ENCODE measurements at places on chromosomes 7 and 10.

DNA sequence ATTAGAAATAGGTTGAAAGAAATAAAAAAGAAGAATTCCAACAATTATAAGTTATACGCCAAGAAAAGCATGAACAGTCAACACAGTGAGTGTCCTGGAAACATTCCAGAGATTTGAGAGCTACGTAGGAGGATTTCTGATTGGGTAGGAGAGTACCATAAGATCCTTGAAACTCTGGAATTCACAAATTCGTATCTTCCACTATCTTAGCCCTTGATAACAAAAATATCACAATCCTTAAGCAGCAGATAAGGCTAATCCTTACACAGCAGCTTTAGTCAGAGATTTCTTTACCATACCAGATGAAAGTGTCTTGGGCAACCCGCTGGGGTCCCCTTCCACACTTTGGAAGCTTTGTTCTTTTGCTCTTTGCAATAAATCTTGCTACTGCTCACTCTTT is 8.2 kb downstream of the TPK1 start:
- peak; percentile 98 for DNase-seq

DNA sequence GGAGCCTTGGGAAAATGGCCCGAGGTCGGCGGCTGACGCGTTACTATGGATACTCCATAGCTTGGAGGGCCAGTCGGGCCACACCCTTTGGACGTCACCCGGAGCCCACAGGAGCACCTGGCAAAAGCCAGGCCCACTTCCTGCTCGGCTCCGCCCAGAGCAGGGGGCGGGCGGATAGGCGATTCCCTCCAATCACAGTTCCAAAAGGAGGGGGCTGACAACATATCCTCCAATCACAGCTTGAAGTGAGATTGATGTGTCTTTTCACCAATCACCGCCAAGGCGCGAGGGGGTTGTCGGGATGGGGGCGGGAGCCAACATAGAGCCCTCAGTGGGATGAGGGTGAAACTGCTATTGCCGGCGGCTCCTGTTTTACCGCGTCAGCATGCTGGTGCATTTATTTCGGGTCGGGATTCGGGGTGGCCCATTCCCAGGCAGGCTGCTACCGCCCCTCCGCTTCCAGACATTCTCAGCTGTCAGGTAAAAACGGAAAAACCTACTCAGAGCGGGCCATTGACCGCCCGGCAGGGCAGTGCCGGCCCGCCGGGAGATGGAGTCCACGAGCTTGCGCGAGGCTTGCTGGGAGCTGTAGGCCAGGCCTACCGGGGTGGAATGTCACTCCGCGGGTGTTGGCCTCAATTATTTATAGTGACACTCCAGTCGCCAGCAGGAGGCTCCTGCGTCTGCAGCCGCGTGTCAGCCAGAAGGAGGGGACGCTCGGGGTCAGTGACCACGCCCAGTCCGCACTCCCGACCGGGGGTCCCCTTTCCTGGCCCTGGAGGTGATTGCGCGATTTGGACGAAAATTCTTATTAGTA is at the start of gene ABCB8:
TSS of gene ABCB8 (plus strand) at position 320 of the 817 bp plus-strand sequence. CDS start at position 386, 66 bp downstream.
- DNase-seq: peak; percentile 99

DNA sequence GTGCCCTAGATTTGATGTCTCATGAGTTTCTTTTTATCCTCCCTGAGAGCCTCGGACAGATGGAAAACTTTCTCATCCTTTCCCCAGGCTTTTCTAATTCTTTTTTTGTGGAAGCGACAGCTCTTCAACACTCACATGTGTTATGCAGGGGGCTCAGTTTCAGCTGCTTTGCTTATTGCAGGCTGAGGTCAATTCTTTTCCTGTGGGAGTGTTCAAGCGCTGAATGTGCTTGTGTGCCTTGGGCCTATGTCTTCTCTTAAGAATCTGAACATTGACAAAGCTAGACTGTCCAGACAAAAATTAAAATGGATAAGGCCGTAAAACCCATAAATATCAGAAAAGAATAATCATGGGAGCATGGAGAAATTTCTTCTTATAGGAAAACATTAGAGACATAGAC is 125.2 kb upstream of the STEAP4 start:
- DNase-seq: no peak

DNA sequence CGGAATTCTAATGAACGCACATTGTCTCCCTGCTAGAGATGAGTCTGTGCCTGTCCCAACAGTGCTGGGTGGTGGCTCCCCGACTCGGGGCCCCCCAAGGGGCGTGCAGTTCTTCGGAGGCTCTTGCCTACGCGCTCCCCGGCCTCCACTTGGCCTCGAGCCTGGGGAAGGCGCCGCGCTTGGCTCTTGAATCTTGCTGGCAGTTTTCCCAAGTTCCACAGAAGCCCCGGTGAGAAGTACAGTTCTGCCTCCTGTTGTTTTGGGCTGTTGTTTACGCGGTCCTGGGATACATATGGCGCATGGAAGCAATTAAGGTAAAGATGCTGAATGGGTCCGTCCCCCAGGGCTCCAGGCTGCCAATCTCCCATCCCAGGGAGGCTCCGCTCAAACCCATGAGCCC is 32.6 kb upstream of the UNCX start:
- peak; percentile 14 for DNase-seq

- no peak for DNase-seq
Observed at GRCh38 chr7:125127304-125127703, 197.7 kb upstream of the POT1 start.

DNA sequence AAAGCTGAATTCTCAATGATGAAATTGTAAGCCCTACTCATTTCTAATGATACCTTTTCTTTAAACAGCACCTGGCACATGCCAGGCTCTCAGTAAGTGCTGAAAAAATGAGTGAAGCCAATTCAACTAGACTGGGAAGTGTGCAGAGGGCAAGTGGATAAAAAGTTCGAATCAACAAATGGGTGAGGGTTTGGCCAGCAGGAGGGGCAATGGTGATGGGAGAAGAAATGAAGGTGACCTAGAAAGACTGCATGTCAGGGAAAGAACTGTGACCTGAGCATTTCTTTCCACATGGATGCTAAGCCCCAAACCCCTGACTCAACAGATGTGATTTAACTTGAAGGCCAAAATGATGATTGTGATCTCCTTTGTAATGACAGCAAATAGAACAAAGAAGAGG is 54.6 kb downstream of the DKK1 start:
- no peak for DNase-seq

DNA sequence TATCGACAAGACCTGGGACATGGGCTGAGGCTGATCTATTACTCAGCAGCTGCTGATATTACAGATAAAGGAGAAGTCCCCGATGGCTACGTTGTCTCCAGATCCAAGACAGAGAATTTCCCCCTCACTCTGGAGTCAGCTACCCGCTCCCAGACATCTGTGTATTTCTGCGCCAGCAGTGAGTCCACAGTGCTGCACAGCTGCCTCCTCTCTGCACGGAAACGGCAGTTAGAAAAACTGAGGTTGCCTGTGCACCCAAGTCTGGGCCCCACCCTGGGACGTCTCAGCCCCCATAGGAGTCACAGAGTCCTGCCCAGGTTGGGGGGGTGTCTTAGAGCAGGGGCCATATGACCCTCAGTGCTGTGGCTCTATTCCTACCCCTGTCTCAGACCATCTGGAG is 167.4 kb upstream of the PRSS58 start:
- no peak for DNase-seq

DNA sequence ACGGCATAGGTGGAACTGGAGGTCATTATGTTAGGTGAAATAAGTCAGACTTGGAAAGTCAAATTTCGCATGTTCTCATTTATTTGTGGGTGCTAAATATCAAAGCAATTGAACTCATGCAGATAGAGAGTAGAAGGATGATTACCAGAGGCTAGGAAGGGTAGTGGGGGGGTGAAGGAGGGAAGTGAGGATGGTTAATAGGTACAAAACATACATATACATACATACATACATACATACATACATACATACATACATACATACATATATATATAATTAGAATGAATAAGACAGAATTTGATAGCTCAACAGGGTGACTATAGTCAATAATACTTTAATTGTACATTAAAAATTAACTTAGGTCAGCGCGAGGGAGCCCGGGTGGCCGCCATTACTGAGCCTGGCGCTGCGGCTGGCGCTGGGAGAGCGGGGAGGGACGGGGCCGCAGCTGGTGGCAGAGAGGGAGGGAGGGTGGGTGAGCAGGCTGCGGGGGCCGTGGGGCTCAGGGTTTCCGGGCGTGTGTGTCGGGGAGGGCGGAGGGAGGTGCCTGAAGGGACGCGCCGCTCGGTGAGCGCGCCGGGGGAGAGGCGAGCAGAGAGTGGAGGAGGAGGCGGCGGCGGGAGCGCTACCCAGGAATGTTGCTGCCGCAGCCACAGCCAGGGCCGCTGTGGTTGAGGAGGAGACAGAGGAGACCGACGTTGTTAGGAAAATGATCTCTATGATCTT is 85.8 kb upstream of the EGFR start:
- DNase-seq: peak; percentile 84

DNA sequence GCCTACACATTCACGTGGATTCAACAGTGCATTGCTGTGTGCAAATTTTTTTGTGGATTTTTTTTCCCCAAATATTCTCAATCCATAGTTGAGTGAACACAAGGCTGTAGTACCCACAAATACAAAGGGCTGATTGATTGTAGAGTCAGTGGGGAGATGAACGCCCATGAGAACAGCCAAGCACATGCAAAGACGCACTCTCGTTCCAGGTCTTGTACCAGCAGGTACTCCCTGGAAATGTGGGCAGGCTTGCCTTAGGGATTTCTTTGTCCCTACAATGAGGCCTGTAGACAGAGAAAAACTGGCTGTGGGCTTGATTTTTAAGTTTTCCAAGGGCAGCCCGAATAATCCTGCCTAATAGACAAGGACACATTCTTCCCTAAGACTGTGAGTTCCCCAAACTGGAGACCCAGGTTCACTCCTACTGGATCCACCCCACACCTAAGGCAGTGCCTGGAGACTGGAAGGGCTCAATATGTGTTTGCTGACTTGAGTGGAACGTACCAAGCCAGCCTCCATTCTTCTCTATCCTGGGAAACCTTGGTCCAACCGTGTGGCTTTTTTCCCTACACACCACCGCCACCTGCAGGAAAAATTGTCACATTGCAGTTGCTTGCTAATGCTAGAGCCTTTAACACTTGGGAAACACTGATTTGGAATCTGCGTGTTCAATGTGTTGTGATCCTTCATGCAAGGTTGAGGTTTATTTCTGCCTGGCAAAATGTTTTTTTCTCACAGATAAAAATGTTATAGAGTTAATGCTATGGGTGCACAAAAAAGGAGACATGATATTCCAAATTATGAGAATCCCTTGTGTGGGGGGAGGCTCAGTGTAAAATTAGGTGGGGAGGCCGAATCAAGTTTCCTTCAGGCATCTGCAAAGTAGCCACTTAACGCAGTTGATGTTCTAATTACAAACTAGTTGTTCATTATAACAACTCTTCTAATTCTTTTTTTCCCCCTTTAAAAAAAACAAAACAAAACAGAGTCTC is 49.3 kb downstream of the PPP1R17 start:
- DNase-seq: peak; percentile 67

GRCh38 chr7:80552031-80552694 is 40.3 kb upstream of the GNAT3 start:
- no peak for DNase-seq

GRCh38 chr10:127343821-127344220 is 147.4 kb upstream of the INSYN2A start:
- DNase-seq: peak; percentile 86

GRCh38 chr7:22248111-22248809 is 108.7 kb downstream of the RAPGEF5 start:
- DNase-seq: no peak

GRCh38 chr10:77192402-77192801 is 445.2 kb downstream of the KCNMA1 start:
- no peak for DNase-seq

DNA sequence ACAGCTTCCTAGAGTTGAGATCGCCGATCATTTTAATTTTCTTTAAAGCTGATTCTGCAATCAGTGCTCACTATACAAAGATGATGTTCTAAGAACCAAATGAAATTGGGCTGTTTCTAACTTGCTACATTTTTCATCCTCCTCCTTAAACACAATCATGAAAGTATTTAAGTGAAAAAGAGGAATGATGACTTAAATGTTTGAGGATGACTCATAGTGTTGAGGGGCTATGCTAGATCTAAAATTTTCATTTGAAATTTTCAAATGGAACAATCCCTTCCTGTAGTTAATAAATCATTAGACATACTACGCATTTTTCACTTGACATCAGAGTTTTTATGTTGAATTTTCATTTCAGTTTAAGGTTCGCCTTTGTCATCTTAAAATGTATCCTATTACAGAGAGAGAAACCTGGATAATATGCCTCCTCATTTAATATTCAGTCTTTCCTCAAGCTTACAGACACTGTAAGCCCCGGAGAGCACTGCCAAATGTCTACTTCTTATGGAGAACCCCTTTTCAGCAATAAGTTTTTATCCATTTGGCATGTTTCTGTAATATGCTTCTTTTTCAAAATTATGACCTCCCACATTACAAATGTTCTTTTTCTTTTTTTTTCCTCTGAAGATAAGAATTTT is 499.6 kb downstream of the MAGI2 start:
- peak; percentile 30 for DNase-seq

GRCh38 chr7:101754424-101755159 is 62.8 kb upstream of the CUX1 start:
- peak; percentile 65 for DNase-seq

DNA sequence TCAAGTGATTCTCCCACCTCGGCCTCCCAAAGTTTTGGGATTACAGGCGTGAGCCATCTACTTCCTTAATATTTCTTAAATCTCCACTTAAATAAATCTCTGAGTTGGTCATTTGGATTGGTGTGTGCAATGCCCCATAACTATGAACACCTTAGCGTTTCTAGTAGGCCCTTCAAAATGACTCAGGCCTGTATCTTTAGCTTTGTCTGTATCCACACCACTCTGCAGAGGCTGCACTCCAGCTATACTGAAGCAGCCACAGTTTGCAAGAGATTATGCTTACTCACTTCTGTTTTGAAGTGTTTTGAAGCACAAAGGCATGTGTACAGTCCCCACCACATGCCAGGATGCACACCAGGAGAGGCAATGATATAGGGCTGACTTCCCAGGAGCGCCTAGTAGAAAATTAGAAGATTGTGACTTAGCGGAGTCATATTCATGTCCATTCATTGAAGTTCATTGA is 2.4 kb upstream of the ST7 start:
- DNase-seq: no peak

GRCh38 chr10:47409171-47409865 is 25.2 kb upstream of the ZNF488 start:
- DNase-seq: no peak

DNA sequence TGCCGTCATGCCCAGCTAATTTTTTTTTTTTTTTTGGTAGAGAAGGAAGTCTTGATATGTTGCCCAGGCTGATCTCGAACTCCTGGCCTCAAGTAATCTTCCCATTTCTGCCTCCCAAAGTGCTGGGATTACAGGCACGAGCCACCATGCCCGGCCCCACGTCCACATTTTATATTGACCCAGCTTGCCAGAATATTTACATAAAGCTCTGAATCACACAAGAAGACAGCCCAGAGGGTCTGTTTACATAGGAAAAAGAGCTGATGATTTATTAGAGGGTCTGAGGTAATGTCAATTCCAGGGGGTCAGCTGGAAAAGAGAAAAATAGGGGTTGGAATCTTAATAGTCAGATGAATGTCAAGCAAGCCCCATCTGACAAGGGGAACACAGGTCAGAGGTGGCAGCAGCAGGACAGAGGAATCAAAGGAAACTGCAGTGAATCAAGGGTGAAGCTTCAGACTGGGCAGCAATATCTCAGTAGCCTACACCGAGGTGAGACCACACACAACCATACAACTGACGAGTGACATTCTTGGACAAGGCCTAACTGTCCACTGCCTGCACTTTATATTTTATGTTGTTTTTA is 15.8 kb upstream of the SLF2 start:
- no peak for DNase-seq
